ENCODE measurements at places on chromosomes 1 and 21.

GRCh38 chr1:197903196-197903514, 725 bp downstream of the C1orf53 start:
- DNase-seq = no peak

DNA sequence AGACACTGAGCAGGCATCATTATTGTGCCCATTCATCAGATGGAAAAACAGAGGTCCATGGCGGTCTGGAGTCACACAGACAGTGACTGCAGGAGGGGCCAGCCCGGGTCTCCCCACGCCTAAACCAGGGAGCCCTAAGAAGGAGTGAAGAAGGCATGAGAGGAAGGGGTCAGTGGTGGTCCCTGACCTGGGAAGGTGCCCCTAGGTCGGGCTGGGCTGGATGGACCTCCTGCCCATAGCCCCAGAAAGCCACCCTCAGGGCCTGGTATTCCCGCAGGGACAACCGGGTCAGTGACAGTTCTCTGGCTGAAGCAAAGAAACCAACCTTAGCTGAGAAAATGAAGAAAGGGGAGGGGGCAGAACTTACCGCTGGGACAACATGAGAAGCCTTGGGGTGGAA, 163.4 kb upstream of the C1orf174 start:
- no peak for DNase-seq

DNA sequence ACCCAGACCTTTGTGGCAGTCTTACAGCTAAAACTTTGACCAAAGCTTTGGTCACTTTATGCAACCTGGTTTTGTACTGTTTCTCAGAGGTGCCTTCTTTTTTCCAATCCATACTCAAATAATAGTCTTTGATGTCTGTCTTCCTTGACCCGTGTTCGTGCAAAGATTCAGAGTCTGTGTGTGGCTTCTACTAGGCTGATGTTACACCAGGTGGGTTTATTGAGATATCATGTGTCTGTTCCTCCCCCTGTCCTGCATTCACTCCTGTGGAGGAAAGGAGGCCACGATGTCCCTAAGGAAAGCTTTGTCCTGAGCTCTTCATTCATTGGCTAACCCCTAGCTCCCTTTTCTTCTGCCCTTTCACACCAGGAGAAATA, 15.0 kb upstream of the IKBKE start:
- no peak for DNase-seq

DNA sequence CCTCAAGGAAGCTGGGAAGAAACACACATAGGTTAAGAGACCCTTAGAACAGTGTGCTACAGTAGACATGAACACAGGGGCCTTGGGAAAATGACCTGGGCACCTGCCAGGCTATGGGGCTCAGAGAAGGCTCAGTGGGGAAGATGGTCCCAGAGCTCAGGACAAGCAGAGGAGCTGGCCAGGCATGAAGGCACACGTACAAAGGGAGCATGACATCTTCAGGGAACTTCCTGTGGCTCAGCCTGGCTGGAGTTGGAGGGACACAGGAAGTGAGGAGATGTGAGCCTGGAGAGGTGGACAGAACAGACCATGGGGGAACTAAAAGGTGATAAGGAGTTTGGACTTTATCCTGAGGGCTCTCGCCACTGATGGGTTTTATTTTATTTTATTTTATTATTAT, 3.8 kb upstream of the SLC50A1 start:
- no peak for DNase-seq

GRCh38 chr1:96863449-96863848, 141.9 kb downstream of the PTBP2 start:
- no peak for DNase-seq

GRCh38 chr1:35539824-35540261, 17.4 kb downstream of the KIAA0319L start:
- no peak for DNase-seq

GRCh38 chr1:203037509-203038190, 11.4 kb downstream of the PPFIA4 start:
- DNase-seq = no peak

DNA sequence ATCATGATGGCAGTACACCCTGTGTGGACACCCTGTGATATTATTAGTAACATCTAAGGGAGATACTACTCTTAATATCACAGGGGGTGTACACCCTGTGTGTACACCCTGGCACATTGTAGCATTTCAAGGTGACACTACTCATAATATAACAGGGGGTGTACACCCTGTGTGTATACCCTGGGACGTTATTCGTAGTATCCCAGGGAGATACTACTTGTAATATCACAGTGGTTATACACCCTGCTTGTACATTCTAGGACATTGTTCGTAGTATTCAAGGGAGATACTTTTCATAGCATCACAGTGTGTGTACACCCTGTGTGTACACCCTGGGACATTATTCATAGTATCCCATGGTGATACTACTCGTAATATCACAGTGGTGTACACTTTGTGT, 67.4 kb upstream of the CNIH3 start:
- no peak for DNase-seq

GRCh38 chr1:151867765-151868411, 14.4 kb upstream of the THEM5 start:
- no peak for DNase-seq

GRCh38 chr1:51936531-51936930, 54.0 kb downstream of the RAB3B start:
- DNase-seq = no peak

- DNase-seq = no peak
Measured at GRCh38 chr1:67256291-67257172, 51.1 kb upstream of the IL12RB2 start.

DNA sequence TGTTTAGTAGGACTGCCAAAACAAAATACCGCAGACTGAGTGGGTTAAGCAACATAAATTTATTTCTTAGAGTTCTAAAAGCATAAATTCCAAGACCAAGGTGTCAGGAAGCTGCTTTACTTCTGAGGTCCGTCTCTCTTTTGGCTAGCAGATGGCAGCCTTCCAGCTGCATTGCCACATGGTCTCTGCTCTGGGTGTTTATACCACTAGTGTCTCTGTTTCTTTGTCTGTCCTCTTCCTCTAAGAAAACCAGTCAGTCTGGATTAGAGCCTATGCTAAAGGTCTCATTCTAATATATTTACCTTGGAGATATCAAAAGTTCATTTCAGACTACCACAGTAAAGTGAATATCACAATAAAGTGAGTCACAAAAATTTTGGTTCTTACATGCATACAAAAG, 519.8 kb downstream of the COL11A1 start:
- no peak for DNase-seq

- no peak for DNase-seq
Measured at GRCh38 chr1:54807756-54808155, 6.6 kb upstream of the TTC22 start.

GRCh38 chr1:70091811-70092210, 113.6 kb downstream of the LRRC40 start:
- no peak for DNase-seq

DNA sequence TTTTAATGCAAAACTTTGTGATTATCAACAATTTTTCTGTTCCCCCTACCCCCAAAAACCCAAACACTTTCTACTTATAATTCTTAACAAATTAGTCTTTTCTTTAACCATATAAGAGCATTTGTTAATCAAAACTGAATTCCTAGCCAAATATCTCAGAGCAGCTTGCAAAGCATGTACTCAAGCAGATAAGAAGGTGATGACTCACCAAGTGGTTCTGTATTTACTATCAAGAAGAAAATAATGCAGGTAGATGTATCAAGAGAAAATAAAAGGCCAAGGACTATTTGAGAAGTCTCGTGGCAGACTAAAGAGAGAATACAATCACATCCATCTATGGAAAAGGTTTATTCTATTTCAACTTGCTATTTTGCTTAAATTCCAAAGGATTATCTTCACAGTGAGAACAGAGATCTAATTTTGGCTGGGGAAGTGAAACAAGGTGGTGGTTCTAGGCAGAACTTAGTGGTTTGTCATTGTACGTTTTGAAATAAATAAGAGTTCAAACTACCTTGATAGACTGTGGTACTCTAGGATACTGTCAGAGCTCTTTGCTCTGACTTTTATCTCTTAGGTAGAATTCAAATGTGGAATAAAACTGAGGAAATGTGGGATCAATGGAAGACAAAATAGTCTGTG, 94.7 kb upstream of the NRIP1 start:
- DNase-seq = no peak

DNA sequence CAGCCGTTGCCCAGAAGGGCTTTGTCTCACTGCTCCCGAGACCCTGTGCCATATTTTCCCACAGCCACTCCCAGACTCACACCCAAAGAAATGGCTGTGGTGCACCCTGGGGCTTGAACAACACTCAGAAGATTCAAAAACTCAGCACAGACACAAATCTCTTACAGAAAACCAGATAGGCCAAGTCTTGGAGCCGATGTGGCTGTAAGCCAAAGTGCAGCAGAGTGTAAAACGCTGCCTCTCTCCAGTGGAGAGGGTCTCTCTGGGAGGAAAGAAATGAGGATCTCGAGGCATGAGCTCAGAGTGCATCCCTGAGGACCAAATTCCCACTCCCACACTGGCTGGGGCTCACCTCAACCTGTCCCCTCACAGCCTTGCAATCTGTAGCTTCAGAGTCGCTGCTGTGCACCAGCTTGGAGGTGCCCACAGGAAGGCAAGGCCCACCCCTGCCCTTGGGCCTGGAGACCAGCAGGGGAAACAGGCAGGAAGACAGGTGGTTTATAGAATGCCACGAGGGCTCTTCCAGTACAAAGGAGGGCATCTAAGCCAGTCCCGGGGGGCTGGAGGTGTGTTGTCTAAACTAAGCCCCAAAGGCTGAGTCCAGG, 171.3 kb upstream of the AJAP1 start:
- no peak for DNase-seq

DNA sequence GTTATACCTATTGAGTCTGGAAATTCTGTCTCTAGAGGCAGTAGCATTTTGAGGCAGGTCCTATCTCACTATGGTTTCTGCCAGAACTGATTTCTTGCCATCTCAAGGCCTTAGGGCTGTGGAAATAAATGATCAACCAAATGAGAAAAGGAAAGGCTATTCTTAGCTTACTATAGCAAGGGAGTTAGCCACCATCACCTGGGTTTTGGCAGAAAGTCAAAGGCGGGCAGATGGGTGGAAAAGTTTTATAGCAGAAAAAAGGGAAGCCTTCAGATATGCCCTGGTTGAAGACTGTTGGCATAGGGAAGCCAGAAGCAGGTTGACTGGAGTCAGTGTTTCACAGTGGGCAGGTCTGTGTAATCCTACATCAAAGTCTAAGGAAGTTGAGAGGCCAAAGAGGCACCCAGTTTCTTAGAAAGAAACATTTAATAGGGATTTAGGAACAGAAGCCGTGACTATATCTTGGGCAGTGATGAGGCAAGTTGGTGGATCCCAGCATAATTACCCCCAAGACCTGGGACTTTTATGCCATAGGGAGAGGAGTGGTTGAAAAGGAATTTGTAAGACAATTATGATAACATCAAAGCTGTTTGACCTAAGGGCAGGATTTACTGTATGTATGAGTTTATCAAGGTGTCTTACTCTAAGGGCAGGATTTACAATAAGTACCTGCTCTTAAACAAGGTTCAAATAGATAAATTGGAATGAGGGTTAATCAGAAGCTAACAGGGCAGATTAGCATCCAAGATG, 29.7 kb downstream of the CTH start:
- no peak for DNase-seq

- DNase-seq = no peak
Measured at GRCh38 chr1:154749078-154749760, 120.9 kb downstream of the KCNN3 start.

DNA sequence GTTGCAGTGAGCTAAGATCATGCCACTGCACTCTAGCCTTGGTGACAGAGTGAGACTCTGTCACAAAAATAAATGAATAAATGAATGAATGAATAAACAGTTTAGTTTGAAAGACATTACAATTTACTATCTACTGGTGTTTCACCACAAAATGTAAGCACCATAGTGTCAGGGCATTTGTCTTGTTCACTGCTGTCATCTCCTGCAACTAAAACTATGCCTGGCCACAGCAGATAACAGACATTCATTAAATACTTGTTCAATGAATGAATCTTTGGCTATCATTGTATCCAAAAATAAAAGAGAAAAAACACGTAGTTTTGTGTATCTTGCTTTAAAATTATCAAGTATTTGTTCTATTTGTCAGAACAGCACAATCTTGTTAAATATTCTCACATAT, 32.5 kb downstream of the SASS6 start:
- no peak for DNase-seq

- DNase-seq = no peak
Measured at GRCh38 chr1:172906778-172907592, 143.8 kb downstream of the TNFSF18 start.

GRCh38 chr1:220914283-220915116, 35.3 kb downstream of the HLX start:
- DNase-seq = no peak

- DNase-seq = no peak
Measured at GRCh38 chr1:93669369-93669768, 12.3 kb downstream of the BCAR3 start.

DNA sequence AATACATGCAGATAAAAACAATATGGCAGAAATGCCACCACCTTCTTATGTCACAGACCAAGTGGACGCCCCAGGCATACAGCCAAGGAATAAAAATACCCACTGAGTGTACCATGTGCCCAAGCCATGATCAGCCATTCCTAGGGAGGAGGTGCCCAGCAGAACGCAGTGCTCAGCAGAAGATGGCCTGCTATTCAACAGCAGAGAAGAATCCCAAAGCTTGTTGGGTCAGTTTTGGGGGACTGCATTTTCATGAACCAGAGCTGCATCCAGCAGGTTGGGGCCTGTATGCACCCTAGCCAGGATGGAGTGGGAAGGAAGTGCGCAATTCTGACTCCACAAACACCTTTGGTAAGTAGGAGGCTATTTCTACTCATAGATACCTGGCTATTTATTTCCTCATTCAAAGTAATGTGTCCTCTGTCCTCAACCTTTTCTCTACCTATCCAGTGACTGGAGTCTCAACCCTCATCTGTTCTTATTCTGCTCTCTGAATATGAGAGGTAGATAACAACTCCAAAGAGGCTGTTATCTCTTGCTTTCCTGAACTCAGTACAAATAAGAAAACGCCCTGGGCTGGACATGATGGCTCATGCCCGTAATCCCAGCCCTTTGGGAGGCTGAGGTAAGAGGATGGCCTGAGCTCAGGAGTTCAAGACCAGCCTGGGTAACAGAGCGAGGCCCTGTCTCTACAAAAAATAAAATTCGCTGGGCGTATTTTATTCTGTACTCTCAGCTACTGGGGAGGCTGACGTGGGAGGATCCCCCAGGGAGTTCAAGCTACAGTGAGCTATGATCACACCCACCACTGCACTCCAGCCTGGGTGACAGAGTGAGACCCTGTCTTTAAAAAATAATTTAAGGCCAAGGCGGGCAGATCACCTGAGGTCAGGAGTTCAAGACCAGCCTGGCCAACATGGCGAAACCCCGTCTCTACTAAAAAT, 2.5 kb upstream of the PLEKHM2 start:
- DNase-seq = no peak

GRCh38 chr1:185895208-185895900, 161.2 kb downstream of the HMCN1 start:
- no peak for DNase-seq

GRCh38 chr1:215243345-215244054, 161.0 kb downstream of the KCNK2 start:
- no peak for DNase-seq

DNA sequence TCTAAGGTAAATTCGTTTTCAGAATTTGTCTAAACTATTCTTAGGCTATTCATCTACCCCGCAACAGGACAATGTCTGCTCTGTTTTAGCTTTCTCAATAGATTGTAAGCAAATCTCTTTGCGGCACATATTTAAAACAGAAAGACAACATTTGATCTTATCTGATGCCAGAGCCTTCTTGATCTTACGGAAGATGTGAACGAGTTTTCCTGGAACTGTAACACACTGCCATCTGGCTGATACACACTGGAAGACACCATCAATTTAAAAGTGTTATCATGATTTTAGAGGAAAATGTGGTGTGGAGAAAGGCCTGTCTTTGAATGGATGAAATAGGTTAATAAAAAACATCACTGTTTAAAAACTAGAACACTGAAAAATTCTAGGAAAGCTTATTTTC, 36.1 kb downstream of the COA6 start:
- no peak for DNase-seq

Data from activated CD8-positive, alpha-beta memory T cell treated with anti-CD3 and anti-CD28 coated beads for 48 hours (primary cell).